ENCODE measurements at places on chromosomes 4 and X.

DNA sequence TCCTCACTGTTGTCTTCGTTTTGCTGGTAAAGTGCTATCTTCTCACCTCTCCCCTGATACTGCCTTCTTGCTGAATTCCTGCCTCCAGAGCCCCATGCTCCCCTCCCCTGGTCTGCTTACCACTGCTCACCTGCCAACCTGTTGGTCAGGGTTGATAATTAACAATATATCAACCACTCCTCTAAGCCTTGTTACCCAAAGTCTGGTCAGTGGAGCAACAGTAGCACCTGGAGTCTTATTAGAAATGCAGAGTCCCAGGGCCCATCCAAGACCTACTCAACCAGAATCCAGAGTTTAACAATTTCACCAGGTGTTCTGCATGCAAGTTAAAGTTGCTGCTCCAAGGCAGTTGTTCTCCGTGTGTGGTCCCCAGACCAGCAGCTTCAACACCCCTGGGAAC, 55.0 kb downstream of the EFNB1 start:
- H3K4me3 ChIP-seq: no peak overlapping the region
- H3K27me3 ChIP-seq: no peaks in the 10 kb centered on the region
- no peaks in the 10 kb centered on the region for H3K4me1 ChIP-seq
- no peak overlapping the region for H3K27ac ChIP-seq

GRCh38 chr4:176939445-176939844, 146.7 kb upstream of the VEGFC start:
- H3K27ac ChIP-seq: no peak overlapping the region
- H3K36me3 ChIP-seq: no peaks in the 10 kb centered on the region
- no peak overlapping the region for H3K4me3 ChIP-seq
- H3K4me1 ChIP-seq: no peaks in the 10 kb centered on the region
- no peak for DNase-seq

DNA sequence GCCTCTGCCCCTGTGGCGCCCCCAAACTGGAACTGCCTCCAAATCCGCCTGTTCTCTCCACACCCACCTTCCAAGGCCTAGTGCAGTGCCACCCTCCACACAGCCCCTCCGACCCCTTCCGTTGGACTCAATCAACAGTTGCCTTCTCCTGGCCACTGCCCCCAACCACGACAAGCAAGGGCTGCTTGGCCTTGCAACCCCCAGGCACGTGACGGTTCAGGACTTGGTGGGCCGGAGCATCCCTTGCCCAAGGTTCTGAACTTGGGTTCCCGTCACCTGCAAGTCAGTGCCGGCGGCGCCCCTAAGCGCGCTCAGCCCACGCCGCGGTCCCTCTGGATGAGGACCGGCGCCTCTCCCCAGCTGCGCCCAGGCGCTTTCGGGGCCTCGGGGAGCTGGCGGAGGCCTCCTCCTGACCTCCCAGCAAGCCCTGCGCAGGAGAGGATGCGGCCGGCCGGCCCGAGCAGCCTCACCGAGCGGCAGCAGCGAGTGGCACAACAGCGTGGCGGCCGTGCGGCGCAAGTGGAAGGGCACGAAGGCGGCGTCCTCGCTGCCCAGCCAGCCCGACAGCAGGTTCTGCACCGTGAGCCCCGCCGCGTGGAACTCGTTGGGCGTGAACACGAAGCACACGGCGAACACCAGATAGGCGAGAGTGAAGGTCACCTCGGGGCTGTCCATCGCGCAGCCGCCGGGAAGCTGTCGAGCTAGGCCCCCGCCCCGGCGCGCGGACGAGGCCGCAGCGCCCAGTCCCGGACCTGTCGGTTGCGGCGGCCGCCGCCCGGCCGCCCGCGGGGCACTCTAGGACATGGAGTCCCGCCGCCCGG, 750 bp downstream of the TMEM129 start:
- H3K4me3 ChIP-seq: peak overlapping the region; percentile 92
- peak overlapping the region; percentile 88 for H3K27ac ChIP-seq
- peaks cover 53% of the 10 kb centered on the region for H3K4me1 ChIP-seq
- peaks cover 33% of the 10 kb centered on the region for H3K36me3 ChIP-seq

GRCh38 chr4:41324861-41325260, 68.1 kb downstream of the UCHL1 start:
- no peak overlapping the region for H3K27ac ChIP-seq
- H3K27me3 ChIP-seq: peaks cover 2% of the 10 kb centered on the region
- H3K4me3 ChIP-seq: no peak overlapping the region
- no peak for DNase-seq
- H3K36me3 ChIP-seq: no peaks in the 10 kb centered on the region

DNA sequence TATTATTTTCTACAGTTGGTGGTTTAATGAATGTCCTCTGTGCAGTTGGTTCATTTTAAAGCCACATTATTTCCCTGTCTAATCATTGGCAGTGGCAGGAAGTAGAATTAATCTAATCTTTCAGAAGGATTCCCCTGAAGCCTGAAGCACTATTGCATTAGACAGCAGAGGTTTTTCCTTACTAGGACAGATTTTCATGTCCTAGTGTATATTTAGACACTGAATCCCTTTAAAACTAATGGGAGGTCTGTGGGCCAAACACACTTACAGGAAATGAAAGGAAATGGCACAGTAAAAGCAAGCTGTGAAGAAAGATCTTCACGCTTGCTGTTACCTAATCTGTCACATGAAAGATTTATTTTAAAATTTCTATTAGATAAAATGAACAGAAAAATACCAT, 165.2 kb downstream of the SLC39A8 start:
- H3K36me3 ChIP-seq: no peaks in the 10 kb centered on the region
- no peaks in the 10 kb centered on the region for H3K27me3 ChIP-seq
- no peak overlapping the region for H3K27ac ChIP-seq
- H3K4me3 ChIP-seq: no peak overlapping the region
- no peak for DNase-seq

GRCh38 chrX:54208531-54208930, 25.5 kb upstream of the FAM120C start:
- H3K4me1 ChIP-seq: no peaks in the 10 kb centered on the region
- H3K4me3 ChIP-seq: no peak overlapping the region
- no peak overlapping the region for H3K27ac ChIP-seq
- peaks cover 3% of the 10 kb centered on the region for H3K27me3 ChIP-seq
- no peaks in the 10 kb centered on the region for H3K36me3 ChIP-seq

DNA sequence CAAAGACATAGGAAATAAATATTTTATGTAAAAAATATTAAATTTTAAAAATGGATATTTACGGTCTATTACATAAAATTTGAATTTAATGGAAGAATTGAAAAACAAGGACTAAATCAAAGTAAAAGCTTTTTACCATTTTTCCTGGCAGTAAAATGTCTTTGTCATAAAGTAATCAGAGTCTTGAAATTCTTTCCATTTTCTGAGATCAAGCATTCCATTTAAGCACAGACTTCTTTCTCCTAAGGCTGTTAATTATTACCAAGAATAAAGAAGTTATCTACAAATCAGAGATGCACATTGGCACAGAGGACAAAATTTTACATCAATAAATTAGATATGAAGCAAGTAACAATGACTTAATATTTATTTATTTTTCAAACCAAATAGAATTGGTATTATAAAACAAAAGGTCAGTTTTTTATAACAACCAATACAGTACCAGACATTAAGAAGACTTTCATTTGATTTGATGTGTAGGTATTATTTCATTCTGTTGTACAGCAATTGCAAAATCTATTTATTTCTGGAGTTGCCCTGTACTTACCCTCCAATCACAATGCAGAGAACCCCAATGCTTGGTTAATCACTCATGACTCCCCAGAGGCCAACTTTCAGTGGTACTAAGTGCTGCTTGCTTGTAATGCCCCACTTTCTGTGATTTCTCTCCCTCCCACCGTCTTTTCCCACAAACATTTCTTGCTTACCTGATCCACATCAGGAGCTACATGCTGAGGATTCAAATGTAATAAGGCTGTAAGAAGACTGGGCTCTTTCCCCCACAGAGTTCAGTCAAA, 254.6 kb downstream of the GASK1B start:
- H3K4me3 ChIP-seq: no peak overlapping the region
- H3K4me1 ChIP-seq: no peaks in the 10 kb centered on the region
- no peaks in the 10 kb centered on the region for H3K36me3 ChIP-seq
- no peak overlapping the region for H3K27ac ChIP-seq
- no peak for DNase-seq
- H3K27me3 ChIP-seq: no peaks in the 10 kb centered on the region

DNA sequence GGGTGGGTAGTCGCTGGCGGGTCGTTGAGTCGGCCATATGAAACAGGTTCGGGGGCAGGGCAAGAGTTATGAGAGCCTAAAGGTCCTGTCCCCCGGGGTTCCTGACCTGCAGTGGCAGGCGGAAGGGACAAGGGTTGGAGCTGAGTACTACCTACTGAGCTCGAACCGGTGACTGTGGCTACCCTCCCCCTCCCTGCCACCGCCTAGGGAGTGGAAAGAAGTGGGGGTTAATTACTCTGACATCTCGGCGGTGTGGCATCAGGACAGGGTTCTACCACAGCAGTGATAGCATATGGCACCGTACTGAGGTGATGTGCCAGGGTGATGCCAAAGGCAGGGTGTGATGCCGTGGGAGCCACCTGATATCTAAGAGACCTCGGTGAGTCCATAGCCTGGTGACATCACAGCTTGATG, 307 bp downstream of the ATG4A start:
- H3K36me3 ChIP-seq: peaks cover 4% of the 10 kb centered on the region
- H3K4me3 ChIP-seq: no peak overlapping the region
- peaks cover 16% of the 10 kb centered on the region for H3K4me1 ChIP-seq
- peak; percentile 24 for DNase-seq
